ENCODE measurements at places on chromosomes 11 and 22. TPM values are rescaled to one million over a fixed set of nuclear protein-coding genes. Genes with fewer than 3 reads are reported as not detected.
A peak's percentile ranks its signal among the peaks of the same experiment; 100 is the strongest.

DNA sequence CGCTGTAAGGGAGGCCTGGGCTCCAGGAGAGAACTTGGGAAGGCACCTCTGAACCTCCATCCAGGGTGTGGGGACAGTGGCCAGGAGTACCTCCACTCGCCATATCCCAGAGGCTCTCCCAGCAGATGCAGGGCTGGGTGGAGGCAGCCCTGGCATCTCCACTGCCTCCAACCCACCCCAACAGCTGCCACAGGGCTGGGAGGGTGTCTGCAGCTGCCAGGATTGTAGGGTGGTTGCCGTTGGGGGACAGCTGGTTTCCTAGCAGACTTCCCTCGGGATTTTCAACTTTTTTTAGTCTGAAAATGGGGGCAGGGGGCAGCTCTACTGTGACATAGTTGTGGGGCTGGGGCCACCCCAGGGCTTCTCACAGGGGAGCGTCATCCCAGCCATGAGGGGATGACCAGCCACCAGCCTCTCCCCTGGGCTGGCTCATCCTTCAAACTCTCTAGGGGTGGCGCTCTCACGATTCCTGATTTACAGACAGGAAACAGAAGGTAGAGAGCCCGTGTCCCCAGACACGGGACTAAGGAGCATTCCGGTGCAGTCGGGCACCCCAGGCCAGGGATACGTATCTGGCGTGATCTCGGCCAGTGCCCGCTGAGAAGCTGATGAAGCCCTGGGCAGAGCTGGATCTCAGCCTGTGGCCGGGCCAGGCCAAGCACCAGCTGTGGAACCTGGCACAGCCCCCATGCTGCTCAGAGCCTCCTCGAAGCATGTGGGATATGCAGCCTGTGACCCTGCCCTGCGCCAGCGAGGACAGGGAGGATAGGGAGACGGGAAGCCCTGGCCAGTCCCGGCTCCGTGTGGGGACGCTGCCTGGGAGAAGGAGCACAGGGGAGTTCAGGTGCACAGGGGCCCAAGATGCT lies 9.9 kb downstream of the PRR5 start:
- DNase-seq, result no peak

DNA sequence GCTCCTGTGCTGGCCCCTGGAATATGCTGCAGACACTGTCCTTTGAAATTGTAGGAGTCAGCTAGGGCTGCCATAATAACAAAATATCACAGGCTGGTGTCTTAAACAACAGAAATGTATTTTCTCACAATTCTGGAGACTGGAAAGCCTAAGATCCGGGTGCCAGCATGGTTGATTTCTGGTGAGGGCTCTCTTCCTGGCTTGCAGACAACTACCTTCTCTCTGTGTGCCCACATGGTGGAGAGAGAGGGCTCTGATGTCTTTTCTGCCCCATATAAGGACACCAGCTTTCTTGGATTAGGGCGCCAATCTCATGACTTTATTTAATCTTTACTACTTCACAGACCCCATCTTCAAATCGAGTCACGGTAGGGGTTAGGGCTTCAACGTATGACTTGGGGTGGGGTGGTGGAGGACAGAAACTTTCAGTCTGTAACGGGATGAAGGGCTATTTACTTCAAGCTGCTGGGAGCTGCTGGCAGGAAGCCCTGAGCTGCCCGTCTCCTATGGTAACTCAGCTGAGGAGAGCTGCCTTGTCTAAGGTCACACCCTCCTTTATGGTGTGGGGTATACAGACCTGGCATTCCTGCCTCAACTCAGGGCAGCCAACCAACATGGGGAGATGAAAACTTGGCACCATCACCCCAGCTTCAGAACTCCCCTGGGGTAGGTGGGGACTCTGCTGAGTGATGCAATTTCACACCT lies 142.9 kb upstream of the ZBED5 start:
- no peak for DNase-seq

DNA sequence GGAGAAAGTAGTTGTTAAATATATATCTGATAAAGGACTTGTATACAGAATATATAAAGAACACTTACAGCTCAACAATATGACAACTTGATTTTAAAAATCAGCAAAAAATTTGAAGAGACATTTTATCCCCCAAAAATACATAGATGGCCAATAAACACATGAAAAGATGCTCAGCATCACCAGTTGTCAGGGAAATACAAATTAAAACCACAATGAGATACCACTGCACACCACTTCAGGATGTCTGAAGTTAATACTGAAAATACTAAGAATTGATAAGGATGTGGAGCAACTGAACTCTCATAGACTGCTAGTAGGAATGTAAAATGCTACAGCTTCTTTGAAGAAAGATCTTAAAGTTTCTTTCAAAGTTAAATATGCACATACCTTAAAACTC lies 49.2 kb downstream of the KREMEN1 start:
- no peak for DNase-seq

GRCh38 chr11:43503417-43503816 lies 144.7 kb downstream of the TTC17 start:
- DNase-seq, result no peak

DNA sequence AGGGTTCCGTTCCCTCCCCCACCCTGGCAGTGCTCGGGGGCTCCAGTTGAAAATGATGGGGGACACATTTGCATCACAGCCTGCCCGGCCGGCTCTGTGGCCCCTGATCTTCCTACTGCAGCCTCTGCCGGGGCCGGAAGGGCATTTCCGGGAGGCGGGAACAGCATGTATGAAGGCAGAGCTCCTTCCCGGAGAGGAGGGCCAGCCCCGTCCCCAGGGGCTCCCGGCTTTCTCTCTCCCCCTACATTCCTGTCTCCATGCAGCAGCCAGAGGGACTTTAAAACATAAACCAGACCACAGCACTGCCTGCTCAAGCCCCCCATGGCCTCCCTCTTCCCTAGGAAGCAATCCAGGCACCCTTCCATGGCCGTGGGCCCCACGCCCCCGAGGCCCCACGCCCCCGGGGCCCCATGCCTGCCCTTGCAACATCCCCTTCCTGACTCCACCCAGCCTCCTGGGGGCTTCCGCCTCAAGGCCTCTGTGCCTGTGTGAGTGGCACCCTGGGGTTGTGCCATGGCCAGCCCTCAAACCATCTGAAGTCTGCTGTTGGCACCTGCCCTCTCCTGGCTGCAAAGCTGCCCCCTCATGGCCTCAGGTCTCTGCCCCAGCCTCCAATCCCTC lies 73.1 kb downstream of the CDKN1C start:
- DNase-seq, result no peak

GRCh38 chr11:82703796-82704195 lies 29.9 kb downstream of the FAM181B start:
- DNase-seq, result no peak

DNA sequence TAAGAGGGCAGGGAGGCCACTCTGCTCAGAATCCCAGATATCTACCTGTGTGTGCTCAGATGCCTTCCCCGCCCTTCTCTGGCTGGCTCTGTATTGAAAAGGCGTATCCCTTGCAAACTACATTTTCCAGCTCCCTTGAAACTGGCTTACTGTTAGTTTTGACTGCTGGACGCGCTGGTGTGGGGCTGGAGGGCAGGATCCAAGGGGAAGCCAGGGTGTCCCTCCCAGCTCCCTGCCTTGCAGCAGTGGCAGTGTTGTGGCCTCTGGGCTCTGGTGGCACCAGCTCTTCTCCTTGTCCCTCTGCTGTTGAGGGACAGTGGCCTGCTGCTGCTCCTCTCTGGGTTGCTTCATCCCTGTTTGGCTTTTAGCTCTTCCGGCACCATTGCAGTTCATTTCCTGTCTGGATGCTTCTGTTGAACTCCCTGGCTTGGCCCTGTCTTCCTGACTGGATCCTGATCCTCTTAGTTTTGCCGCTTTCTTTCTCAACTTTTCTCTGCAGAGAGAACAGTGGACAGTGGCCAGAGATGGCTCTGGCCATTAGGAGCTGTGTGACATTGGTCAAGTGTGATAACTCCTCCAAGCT lies 107.1 kb upstream of the PARVA start:
- no peak for DNase-seq

DNA sequence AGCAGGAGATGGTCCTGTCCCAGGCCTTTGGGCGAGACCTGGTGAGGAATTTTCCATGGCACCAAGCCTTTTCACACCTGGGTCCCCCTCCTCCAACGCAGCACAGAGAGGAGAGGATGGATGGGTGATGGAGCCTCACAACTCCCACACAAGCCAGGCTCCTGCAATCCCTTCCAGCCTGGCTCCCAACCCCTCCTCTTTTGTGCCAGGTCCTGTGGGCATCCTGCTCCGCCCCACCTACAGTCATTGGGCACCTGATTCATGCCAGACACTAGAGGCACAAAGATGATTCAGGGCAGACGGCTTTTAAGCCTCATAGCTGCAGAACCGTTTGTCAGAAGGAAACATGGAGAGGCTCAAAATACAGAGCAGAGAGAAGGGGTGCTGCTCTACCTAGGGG lies 16.1 kb upstream of the MYRF start:
- DNase-seq, result no peak

- DNase-seq, result no peak
These were observed 54.5 kb downstream of the C11orf91 start for GRCh38 chr11:33646168-33646567.

DNA sequence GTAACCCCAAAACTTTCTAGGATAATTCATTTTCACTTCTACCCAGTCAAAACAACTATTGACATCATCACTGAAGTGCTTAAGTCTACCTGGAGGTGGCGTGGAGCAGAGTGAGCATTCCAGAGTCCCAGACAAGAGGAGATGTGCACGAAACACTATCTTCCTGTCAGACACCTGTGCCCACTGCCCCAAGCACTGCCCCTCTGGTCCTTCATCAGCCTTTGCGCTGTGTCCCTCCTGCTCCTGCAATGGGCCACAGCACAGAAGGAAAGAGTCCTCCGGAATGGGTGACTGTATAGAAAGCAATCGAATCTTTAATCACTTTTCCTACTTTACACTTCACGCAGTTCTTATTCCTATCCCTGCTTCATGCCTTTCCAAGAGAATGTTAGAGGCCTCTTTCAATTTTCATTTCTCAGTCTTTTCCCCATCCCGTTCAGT lies 512 bp upstream of the GRIA4 start:
- peak; percentile 89 for DNase-seq

GRCh38 chr11:18804199-18804999 lies 12.8 kb upstream of the PTPN5 start:
- no peak for DNase-seq

DNA sequence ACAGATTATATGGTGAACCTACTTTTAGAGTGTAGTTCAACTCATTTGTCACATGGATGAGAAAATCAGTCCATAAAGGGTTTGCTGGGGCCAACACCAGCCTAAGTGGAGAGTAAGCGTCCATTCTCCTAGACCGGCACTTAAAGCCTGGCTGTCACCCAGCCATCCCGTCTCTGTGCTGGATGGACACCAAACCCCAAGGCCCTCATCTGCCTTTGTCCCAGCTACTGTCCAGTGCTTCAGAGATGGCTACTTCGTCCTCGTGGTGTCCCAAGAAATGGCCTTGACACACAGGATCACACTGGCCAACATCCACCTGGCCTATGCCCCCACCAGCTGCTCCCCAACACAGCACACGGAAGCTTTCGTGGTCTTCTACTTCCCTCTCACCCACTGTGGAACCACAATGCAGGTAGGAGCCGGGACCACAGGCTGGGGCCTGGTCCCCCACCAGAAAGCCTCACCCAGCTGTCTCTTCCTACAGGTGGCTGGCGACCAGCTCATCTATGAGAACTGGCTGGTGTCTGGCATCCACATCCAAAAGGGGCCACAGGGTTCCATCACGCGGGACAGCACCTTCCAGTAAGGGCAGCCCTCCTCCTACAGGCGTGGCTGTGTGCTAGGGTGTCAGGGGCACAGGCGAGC lies 3.5 kb downstream of the ZP1 start:
- DNase-seq, result no peak

DNA sequence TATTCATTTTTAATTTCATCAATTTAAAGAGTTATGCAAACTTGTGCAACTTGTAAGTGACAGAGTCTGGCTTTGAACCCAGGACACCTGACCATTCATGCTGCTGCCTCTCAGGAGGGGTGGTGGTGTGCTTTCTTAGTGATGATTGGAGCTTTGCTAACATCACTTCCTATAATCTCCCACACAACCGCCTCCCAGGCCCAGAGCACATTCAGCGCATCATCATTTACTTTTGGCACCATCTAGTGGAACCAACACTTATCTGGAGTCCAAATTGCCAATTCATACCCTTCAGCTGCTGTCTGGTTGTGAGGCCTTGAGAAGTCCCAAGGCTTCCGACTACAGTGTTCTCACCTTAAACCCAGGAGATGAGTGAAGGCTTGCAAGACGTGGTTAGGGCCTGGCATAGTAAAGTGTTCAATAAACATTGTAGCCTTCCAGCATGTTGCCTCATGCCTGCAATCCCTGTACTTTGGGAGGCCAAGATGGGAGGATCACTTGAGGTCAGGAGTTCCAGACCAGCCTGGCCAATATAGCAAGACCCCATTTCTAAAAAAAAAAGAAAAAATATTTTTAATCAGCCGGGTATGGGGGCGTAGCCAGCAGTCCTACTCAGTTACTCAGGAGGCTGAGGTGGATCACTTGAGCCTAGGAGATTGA lies 1.1 kb upstream of the TTLL1 start:
- DNase-seq, result peak; percentile 93

- no peak for DNase-seq
These were observed 25.9 kb upstream of the SMTN start for GRCh38 chr22:31055117-31055634.

DNA sequence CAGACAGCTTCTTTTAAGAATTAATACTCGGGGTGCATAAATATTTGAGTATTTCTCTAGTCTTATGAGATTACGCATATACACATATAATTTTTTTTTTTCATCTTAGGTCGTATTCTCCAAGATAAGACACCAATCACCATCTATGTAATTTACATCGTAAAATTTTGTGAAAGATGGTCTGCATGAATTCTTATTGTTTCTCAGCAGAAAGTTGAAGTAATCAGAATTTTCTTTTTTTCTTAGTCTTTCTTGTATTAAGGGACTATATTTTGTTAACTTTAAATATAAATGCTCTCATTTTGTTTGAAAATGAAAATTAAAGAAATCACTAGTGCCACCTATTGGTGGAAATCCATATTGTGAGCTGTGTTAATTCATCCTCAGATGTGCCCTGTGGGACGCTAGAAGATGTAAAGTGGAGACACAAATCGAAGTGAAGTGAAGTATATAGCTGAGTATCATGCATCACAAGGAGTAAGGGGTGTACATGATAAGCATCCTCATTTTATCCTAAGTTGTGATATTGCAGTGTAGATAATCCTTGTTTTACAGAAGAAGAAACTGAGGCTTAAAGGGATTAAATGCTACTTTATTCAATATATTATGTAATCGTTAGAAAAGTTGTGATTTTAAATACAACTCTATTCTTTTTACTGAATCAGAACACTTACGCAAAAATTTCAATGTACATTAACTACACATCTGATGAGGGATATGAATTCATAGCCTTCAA lies 2084.3 kb downstream of the LRRC4C start:
- DNase-seq, result peak; percentile 12

DNA sequence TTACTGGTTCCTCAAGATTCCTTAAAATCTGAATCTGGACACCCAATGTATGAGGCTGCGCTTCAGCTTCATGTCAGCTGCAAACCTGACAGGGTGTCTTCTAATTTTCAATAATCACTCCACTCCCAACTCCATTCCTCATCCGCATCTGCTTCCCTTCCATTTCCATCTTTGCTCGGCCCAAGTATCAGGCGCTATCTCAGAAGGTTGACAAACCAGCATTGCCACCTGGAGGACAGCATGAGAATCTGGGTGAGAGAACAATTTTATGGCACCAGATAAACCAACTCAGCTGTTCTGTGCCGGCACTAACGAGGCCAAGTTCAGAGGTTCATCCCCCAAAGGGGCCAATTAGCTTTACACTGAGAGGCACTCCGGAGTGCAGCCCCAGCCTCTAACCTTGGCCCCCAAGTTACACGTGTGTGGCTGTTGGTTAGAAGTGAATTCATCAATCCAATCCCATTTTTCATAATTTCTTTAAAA lies 79.1 kb upstream of the LMO2 start:
- peak; percentile 73 for DNase-seq

The UBTFL1 gene
- not detected for total RNA-seq

The PIK3C2A gene
- total RNA-seq, result 79.1 TPM

The CYP2D6 gene
- 0.95 TPM for total RNA-seq

The CALCA gene
- total RNA-seq, result not detected

The OR8D1 gene
- not detected for total RNA-seq
